Ovary (tissue), 10 donors: ENCODE measurements at places on chromosomes 6 and 20.

- no peak for DNase-seq
Measured at GRCh38 chr20:4247898-4248858, 232.8 kb upstream of the RNF24 start.

DNA sequence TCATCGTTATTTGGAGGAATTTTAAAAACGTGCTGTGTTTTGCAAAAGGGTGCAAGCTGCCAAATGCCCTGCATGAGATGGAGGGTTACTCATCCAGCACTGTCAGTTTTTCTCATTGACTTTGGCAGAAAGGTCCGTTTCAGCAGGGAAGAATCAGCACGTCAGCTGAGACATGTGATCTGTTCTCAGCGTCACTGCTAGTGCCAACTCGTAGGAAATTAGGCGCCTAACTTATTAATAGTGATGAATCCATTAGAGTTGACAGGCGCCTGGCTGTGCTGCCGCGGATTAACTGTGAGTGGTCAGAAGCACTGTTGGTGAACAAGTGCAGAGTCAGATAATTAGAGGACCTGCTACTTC, 175.5 kb upstream of the FOXQ1 start:
- no peak for DNase-seq

DNA sequence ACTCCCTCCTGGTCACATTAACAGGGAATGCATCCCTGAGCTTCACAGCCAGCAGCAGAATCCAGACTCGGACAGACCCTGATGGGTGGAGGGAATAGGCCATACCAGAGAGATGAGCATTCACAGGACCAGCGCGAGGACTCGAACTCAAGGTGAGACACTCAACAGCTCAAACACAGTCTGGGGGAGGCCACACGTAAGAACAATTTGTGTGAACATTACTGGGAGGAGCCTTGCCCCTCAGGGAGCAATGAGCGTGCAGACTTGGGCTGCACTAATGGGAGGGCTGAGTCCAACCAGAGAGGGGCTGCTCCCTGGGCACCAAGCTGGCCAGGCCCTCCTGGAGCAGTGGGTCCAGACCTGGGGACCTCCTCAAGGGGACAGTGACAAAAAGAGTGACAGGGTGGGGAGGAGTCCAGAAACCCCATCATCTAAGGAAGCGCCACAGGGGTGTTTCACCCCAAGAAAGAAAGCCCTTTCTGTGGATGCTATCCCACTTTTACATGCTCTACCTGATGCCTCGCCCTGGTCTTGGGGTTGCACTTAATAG, 118.4 kb downstream of the MRPL14 start:
- no peak for DNase-seq

GRCh38 chr6:113936093-113936934, 34.6 kb downstream of the HDAC2 start:
- no peak for DNase-seq

- no peak for DNase-seq
Measured at GRCh38 chr6:167047554-167047953, 48.4 kb downstream of the CEP43 start.
